ENCODE measurements at places on chromosomes 3 and 15. TPM values are rescaled to one million over a fixed set of nuclear protein-coding genes. Genes with fewer than 3 reads are reported as not detected.

- no peak for DNase-seq
Observed at GRCh38 chr3:149453140-149453805, 21.2 kb upstream of the TM4SF4 start.

DNA sequence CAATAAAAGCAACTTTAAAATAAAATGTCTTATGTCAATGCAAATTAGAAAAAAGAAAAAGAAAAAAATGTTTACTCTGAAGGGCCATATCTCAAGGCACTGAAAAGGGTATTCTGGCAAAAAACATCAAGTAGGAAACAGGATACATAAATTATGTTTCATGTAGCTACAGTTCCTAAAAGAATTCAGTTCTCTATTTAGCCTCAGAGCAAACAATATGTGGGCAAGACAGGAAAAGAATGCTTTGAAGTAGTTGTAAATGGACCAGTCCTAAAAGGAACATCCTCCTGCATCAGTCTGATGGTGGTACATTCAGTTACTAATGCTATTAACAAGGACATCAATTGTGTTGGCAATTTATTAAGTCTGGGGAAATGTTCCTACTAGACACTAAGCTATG lies 8.1 kb downstream of the COMMD2 start:
- no peak for DNase-seq

DNA sequence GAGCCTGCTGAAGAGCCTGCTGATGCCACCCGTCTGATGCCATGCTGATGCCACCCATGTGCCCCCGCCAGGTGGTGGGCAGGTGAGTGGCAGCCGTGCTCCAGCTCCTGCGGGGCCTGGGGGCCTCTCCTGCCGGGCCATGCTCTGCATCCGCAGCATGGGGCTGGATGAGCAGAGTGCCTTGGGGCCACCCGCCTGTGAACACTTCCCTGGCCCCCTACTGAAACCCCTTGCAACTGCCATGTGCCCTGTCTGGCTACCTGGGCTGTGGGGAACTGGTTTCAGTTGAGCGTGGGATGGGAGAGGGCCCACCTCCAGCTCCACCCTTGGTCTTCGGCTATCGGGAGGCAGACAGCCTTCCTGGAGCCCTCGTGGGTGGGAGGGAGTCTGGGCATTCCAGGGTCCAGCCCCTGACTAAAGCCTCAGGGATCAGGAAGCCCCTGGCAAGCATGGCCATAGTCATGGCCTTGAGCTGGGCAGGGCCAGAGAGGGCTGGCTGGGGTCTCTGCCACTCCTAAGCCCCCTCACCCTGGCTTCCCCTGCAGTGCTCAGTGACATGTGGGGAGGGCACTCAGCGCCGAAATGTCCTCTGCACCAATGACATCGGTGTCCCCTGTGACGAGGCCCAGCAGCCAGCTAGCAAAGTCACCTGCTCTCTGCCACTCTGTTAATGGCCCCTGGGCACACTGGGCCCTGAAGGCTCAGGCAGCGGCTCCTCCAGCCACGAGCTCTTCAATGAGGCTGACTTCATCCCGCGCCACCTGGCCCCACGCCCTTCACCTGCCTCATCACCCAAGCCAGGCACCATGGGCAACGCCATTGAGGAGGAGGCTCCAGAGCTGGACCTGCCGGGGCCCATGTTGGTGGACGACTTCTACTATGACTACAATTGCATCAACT lies 92.2 kb downstream of the TBC1D2B start:
- no peak for DNase-seq

- no peak for DNase-seq
Observed at GRCh38 chr3:134809427-134810051, 14.5 kb downstream of the EPHB1 start.

DNA sequence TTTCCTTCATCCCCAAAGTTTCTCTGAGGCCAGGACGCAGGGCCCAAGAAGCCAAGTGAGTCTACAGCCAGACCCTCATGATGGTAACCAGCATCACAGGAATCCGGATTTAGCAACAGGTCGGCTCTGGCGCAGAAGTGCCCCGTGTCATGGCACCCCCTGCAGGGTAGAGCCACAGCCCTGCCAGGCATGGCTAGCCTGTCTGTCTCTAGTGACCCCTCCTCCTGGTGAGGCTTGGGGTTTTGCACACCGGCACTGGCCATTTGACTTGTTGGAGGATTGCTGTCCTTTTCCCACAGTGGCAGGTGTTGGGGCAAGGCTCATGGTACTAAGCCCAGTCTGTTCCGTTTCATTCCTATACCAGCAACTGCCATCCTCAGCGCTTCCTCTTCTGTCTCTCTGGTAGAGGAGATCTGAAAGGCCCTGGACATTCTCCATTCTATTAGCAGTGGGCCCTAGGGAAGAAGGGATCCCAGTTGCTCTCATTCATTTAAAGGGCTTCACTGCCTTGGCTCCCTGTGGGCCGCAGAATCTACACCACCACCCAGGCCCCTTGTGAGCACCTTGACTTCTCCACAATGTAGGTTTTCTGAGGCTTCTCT lies 9.4 kb upstream of the CHAC1 start:
- no peak for DNase-seq

GRCh38 chr3:169850618-169851017 lies 19.1 kb downstream of the LRRC31 start:
- DNase-seq = no peak

GRCh38 chr15:73695773-73696640 lies 11.8 kb downstream of the CD276 start:
- DNase-seq = no peak

GRCh38 chr3:164452707-164453106 lies 625.6 kb downstream of the SI start:
- DNase-seq = no peak

DNA sequence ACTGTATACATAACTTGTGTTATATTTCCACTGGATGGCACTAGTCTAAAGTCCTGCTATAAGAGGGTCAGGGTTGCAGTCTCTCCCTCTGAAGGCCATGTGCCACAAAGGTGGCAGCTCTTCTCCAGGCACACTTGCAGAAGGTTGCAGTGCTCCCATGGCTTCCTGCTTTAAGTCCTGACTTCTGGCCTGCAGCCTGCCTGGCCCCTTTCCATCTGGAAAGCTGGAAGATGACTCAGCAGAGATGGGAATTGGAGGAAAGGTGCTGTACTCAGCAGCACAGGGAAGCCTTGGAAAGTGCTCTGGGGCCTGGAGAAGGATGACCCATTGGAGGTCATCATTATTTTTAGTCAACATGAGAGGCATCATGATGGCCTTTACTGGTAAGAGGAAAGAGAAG lies 40.9 kb upstream of the MRPL3 start:
- no peak for DNase-seq

- peak; percentile 10 for DNase-seq
Observed at GRCh38 chr3:174495311-174495710, 363.8 kb upstream of the NAALADL2 start.

DNA sequence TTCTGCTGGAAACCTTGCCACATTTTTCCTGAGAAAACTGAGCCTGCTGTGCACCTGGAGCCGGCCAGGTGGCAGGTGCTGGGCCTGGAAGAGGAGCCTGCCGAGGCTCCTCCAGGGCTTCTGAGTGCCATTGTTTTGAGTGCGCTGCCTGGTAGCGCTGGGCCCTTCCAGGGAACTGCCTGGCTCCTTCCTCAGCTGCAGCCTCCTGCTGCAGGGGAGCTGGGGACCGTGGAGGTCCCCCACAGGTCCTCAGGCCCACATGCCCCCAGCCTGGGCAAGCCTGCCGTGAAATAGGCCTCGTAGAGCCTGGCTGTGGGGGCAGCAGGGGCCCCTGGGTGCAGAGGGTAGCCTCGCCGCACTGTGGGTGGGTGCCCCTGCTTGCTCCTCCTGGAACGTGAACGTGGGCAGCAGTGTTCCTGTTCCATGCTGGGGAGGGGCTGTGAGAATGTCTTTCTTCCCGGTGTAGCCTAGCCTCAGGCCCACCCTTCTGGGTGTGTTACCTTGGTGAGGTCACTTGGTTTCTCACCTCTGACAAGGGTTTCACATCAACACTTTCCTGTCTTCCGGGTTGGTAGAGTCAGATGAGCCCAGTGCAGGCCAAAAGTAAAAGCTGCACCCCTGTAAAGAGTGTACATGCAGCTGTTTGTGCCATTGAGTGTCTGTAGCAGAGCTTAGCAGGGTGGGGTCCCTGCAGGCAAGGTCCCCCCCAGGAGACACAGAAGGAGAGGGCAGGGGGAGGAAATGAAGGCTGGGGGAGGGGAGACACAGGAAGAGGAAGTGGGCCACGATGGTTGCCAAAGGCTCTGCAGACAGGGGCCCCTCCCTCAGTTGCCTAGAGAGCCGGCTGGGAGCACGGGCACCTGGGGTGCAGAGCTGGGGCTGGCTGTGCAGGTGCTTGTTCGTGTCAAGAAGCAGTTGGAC lies 34.5 kb downstream of the KLF13 start:
- no peak for DNase-seq

DNA sequence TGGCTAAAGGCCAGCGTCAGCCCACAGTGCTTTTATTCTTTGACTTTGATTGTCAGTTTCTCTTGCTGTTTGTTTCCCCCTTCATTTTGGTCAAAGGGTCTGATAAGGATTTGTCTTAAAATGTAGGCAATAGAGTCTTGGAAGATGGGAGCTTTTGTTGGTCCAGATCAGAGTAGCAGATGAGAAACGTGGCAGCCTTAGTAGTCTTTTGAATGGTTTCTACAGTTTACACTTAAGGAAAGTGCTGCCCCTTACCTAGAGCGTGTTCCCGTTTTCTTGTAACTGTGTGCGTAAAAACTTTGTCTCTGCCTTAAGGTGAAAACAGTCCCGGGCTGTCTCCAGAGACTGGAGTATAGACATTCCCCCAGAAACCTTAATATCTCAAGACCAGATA lies 630 bp downstream of the LXN start:
- peak; percentile 1 for DNase-seq

DNA sequence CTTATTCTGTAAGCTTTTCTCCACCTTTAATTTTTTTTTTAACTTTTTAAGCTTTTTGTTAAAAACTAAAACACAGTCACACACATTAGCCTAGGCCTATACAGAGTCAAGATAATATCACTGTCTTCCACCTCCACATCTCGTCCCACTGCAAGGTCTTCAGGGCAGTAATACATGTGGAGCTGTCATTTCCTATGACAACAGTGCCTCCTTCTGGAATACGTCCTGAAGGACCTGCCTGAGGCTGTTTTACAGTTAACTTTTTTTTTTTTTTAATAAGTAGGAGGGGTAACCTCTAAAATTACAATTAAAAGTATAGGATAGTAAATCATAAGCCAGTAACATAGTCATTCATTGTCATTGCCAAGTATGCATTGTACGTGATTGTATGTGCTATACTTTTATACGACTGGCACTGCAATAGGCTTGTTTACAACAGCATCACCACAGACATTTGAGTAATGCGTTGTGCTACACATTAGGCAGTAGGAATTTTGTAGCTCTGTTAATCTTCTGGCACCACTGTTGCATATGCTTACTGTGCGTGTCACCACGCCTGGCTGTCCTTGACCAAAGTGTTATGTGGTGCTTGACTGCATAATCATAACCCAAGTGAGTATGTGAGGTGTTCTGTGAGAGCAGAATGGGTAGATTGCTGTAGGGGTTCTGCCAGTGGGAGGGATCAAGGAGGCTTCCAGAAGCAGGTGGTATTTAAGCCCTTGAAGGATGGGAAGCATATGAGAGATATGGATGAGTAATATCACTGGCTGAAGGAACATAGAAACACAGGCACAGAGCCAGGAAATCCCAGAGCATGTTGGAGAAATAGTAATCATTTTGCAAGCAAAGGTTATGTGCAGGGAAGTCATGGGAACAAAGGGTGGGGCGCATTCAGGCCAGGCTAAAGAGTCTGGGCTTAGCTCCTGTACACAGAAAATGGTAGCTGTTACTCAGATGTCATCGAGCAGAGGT lies 18.3 kb downstream of the FBXO22 start:
- DNase-seq = no peak

- peak; percentile 82 for DNase-seq
Observed at GRCh38 chr3:124565013-124565412, 165.2 kb upstream of the UMPS start.

The ACAD11 gene
- polyA plus RNA-seq = 63.4 TPM

The TMEM266 gene
- polyA plus RNA-seq = 15.2 TPM

The NDUFB4 gene
- polyA plus RNA-seq = 186 TPM

The FEZF2 gene
- polyA plus RNA-seq = not detected

The LEKR1 gene
- 3.8 TPM for polyA plus RNA-seq

The ATP13A5 gene
- polyA plus RNA-seq = 0.18 TPM

The FOXB1 gene
- 0.20 TPM for polyA plus RNA-seq
